ENCODE measurements at places on chromosomes 1 and 21. TPM values are rescaled to one million over a fixed set of nuclear protein-coding genes. Genes with fewer than 3 reads are reported as not detected.
A peak's percentile ranks its signal among the peaks of the same experiment; 100 is the strongest.

Gene RAB25
- not detected for total RNA-seq

Gene SFT2D2
- 65.7 TPM for total RNA-seq

Gene WNT3A
- total RNA-seq: not detected

Gene HSPA6
- total RNA-seq: 1.2 TPM

Gene TPTE
- total RNA-seq: not detected

Gene SETDB1
- 62.3 TPM for total RNA-seq

Gene TMEM50A
- 94.1 TPM for total RNA-seq

Gene AZIN2
- 1.4 TPM for total RNA-seq

DNA sequence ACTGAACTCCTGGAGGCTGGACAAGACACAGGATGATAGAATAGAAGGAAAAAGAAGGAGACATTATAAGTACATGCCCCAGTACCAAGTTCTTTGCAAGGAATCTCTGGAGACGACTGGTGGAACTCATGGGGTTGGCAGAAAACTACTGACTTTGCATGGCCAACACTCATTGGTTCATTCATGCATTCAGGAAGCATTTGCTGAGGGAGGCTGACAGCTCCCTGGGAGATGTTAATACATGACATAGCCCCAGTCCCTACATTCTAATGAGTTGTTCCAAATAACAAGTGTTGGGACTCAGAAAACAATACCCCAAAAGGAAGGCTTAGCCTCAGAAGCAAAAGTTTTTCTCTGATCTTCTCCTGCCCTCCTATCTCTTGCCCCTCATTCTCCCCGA lies 172.8 kb upstream of the IRF2BP2 start:
- H3K4me1 ChIP-seq: no peaks in the 10 kb centered on the region
- no peak overlapping the region for H3K4me3 ChIP-seq
- no peaks in the 10 kb centered on the region for H3K27me3 ChIP-seq
- no peak overlapping the region for H3K27ac ChIP-seq
- no peaks in the 10 kb centered on the region for H3K36me3 ChIP-seq

- no peaks in the 10 kb centered on the region for H3K4me1 ChIP-seq
- H3K27me3 ChIP-seq: peaks cover 4% of the 10 kb centered on the region
- no peaks in the 10 kb centered on the region for H3K36me3 ChIP-seq
- no peak overlapping the region for H3K27ac ChIP-seq
- no peak overlapping the region for H3K4me3 ChIP-seq
- DNase-seq: no peak
Observed at GRCh38 chr1:24228311-24228710, 41.2 kb upstream of the IFNLR1 start.

DNA sequence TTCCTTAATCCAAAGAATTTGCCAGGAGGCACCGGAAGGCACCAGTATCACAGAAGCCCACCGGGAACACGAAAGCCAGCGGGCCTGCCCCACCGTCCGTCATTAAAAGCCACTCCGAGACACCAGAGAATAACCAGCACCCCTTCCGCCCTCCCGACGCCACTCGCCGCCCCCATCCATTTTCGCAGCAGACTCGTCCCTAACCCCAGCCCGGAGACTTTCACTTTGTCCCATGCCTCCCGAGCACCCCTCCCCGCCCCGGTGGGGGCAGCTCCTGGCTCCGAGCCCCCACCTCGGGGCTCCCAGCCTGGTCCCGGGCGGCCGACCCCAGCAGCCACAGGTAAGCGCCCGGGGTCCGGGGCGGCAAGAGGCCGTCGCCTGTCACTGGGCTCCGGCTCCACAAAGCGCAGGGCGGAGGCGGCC lies 105.4 kb downstream of the SLC45A1 start:
- H3K4me1 ChIP-seq: peaks cover 42% of the 10 kb centered on the region
- no peaks in the 10 kb centered on the region for H3K27me3 ChIP-seq
- no peak overlapping the region for H3K27ac ChIP-seq

- no peaks in the 10 kb centered on the region for H3K36me3 ChIP-seq
- peaks cover 4% of the 10 kb centered on the region for H3K27me3 ChIP-seq
- no peaks in the 10 kb centered on the region for H3K4me1 ChIP-seq
- no peak overlapping the region for H3K27ac ChIP-seq
- no peak overlapping the region for H3K4me3 ChIP-seq
Observed at GRCh38 chr1:90784186-90784847, 67.2 kb upstream of the BARHL2 start.

DNA sequence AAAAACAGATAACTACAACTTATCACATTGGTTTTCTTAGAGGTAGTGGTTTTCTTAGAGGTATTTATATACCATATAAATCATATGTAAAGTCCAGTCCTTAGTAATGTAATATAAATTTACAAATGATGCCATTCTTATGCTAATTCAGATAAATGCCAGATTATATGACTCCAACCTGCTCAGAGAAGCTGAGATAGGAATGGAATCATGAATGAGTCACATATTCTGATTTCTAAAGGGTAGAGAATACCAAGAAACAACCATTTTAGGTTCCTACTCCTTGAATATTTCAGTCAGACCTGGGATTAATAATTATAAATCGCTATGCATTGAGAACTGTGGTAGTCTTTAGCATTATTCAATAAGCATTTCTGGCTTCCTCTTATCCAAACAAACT lies 760.1 kb upstream of the NEGR1 start:
- H3K27me3 ChIP-seq: no peaks in the 10 kb centered on the region
- H3K4me1 ChIP-seq: no peaks in the 10 kb centered on the region
- DNase-seq: no peak
- H3K36me3 ChIP-seq: no peaks in the 10 kb centered on the region

GRCh38 chr1:204398197-204399125 lies 13.2 kb downstream of the PPP1R15B start:
- peaks cover 2% of the 10 kb centered on the region for H3K4me1 ChIP-seq
- no peak overlapping the region for H3K4me3 ChIP-seq
- DNase-seq: peak; percentile 88
- H3K36me3 ChIP-seq: peaks cover 52% of the 10 kb centered on the region
- H3K27ac ChIP-seq: peak overlapping the region; percentile 66

- no peaks in the 10 kb centered on the region for H3K36me3 ChIP-seq
- no peak overlapping the region for H3K4me3 ChIP-seq
- H3K27me3 ChIP-seq: peaks cover 11% of the 10 kb centered on the region
- H3K4me1 ChIP-seq: no peaks in the 10 kb centered on the region
- DNase-seq: no peak
Observed at GRCh38 chr1:20353836-20354235, 63.2 kb downstream of the VWA5B1 start.

- H3K36me3 ChIP-seq: peaks cover 50% of the 10 kb centered on the region
- H3K27me3 ChIP-seq: no peaks in the 10 kb centered on the region
- H3K27ac ChIP-seq: peak overlapping the region; percentile 89
- DNase-seq: peak; percentile 80
- H3K4me3 ChIP-seq: peak overlapping the region; percentile 50
Observed at GRCh38 chr1:67314696-67315095, 7.0 kb downstream of the IL12RB2 start.

- peaks cover 4% of the 10 kb centered on the region for H3K36me3 ChIP-seq
- H3K27ac ChIP-seq: no peak overlapping the region
- no peak overlapping the region for H3K4me3 ChIP-seq
Observed at GRCh38 chr21:44613386-44614155, 1.7 kb downstream of the KRTAP10-8 start.

GRCh38 chr1:101242324-101243050 lies 5.7 kb downstream of the S1PR1 start:
- H3K4me3 ChIP-seq: peak overlapping the region; percentile 76
- peak overlapping the region; percentile 8 for H3K27ac ChIP-seq
- H3K4me1 ChIP-seq: peaks cover 47% of the 10 kb centered on the region
- no peaks in the 10 kb centered on the region for H3K27me3 ChIP-seq

- H3K27me3 ChIP-seq: no peaks in the 10 kb centered on the region
- peaks cover 2% of the 10 kb centered on the region for H3K36me3 ChIP-seq
- DNase-seq: no peak
- no peak overlapping the region for H3K4me3 ChIP-seq
Observed at GRCh38 chr1:83581747-83582146, 417.2 kb downstream of the TTLL7 start.

- H3K27ac ChIP-seq: no peak overlapping the region
- H3K36me3 ChIP-seq: no peaks in the 10 kb centered on the region
- H3K4me3 ChIP-seq: no peak overlapping the region
- peaks cover 38% of the 10 kb centered on the region for H3K27me3 ChIP-seq
- no peaks in the 10 kb centered on the region for H3K4me1 ChIP-seq
Observed at GRCh38 chr1:157011845-157012244, 33.7 kb downstream of the ARHGEF11 start.

- H3K4me1 ChIP-seq: peaks cover 27% of the 10 kb centered on the region
- no peaks in the 10 kb centered on the region for H3K27me3 ChIP-seq
- H3K4me3 ChIP-seq: no peak overlapping the region
- H3K36me3 ChIP-seq: no peaks in the 10 kb centered on the region
- no peak for DNase-seq
- no peak overlapping the region for H3K27ac ChIP-seq
Observed at GRCh38 chr1:44265656-44266358, 52.5 kb downstream of the DMAP1 start.

DNA sequence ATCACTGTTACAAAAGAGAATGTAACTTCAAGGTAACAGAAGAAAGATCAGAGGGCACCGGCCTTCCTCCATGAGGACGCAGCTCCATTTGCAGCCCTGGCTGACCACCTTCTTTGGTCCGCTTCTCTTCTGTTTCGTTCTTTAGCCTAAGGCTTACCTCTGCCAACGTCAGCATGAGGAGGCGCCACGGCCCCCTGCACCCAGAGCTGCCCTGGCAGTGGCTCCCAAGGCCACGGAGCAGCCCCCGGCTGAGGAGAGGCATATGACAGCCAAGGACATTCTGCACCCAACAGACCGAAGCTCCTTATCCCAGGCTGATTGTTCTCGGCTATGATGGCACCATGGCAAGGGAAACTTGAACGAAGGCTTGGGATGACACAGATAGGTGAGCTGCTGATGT lies 250.3 kb downstream of the TOMM20 start:
- no peak overlapping the region for H3K4me3 ChIP-seq
- H3K4me1 ChIP-seq: peaks cover 62% of the 10 kb centered on the region
- DNase-seq: no peak
- H3K36me3 ChIP-seq: no peaks in the 10 kb centered on the region

- peaks cover 46% of the 10 kb centered on the region for H3K4me1 ChIP-seq
- DNase-seq: peak; percentile 64
- H3K4me3 ChIP-seq: peak overlapping the region; percentile 99
- peak overlapping the region; percentile 99 for H3K27ac ChIP-seq
- no peaks in the 10 kb centered on the region for H3K27me3 ChIP-seq
- peaks cover 46% of the 10 kb centered on the region for H3K36me3 ChIP-seq
Observed at GRCh38 chr1:84504580-84505492, 1.4 kb upstream of the SPATA1 start.

Data from activated CD4-positive, alpha-beta T cell treated with anti-CD3 and anti-CD28 coated beads, Interleukin-2, amount 10 ng/mL, durations not matched to agents 24 days and 14 days (primary cell).